ENCODE measurements at places on chromosomes 6 and 20.

DNA sequence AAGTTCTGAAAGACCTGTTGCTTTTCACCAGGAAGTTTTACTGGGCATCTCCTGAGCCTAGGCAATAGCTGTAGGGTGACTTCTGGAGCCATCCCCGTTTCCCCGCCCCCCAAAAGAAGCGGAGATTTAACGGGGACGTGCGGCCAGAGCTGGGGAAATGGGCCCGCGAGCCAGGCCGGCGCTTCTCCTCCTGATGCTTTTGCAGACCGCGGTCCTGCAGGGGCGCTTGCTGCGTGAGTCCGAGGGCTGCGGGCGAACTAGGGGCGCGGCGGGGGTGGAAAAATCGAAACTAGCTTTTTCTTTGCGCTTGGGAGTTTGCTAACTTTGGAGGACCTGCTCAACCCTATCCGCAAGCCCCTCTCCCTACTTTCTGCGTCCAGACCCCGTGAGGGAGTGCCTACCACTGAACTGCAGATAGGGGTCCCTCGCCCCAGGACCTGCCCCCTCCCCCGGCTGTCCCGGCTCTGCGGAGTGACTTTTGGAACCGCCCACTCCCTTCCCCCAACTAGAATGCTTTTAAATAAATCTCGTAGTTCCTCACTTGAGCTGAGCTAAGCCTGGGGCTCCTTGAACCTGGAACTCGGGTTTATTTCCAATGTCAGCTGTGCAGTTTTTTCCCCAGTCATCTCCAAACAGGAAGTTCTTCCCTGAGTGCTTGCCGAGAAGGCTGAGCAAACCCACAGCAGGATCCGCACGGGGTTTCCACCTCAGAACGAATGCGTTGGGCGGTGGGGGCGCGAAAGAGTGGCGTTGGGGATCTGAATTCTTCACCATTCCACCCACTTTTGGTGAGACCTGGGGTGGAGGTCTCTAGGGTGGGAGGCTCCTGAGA is at the start of gene HFE:
TSS of gene HFE (plus strand) at position 146 of the 832 bp plus-strand sequence. CDS start at position 158, 12 bp downstream.
- DNase-seq: peak; percentile 64

GRCh38 chr6:87714093-87714842 is 12.2 kb upstream of the AKIRIN2 start:
- no peak for DNase-seq

DNA sequence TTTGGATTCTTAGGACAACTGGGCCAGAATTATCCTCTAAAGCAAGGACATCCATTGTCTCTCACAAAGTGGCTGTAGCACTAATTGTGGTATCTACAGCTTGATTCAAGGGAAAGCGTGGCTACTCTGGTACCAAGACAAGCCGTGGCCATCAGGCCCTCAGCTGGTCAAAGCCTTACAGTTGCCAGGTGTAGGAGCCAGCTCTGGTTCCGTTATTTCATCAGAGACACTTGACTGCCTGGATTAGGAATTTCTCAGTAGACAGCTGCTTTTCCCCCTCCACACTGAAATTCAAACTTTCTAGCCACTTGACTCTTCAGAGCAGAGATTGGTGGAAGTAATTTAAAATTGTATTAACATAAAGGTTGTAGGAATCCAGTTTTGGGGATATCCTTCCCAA is 104.2 kb downstream of the ANKS1A start:
- DNase-seq: no peak

DNA sequence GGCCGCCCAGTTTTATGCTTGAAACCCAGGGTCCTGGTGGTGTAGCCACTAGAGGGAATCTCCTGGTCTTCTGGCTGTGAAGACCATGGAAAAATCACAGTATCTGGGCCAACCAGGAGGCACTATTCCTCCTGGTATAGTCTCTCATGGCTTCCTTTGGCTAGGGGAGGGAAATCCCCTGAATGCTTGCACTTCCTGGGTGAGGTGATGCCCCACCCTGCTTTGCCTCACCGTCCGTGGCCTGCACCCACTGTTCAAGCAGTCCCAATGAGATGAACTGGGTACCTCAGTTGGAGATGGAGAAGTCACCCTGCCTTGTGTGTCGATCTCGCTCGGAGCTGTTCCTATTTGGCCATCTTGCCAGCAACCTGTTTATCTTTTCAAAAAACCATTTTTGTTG is 10.1 kb upstream of the ZNF337 start:
- DNase-seq: no peak

GRCh38 chr6:129115471-129115870 is 232.5 kb downstream of the LAMA2 start:
- no peak for DNase-seq

- peak; percentile 85 for DNase-seq
Observed at GRCh38 chr6:85923013-85923430, 280.3 kb upstream of the SYNCRIP start.

- peak; percentile 21 for DNase-seq
Observed at GRCh38 chr20:54197621-54198604, 10.0 kb upstream of the PFDN4 start.

DNA sequence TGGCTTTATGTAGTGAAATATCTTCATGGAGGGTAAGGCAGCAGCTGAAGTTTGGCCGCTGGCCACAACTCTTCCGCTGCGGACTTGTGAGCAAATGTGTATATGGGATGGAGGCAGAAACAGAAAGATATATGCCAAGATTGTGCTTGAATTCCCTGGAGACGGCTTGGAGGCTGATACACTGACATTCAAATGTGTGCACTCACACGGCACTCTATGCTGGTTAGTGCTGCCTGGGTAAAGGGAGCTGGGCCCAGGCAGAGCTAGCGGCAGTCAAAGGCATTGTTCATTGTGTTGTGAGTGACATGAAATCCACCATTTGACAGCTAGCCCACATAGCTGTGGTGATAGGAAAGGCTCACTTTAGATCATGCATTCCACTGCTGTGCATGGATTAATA is 202.7 kb downstream of the CLIC5 start:
- DNase-seq: no peak

DNA sequence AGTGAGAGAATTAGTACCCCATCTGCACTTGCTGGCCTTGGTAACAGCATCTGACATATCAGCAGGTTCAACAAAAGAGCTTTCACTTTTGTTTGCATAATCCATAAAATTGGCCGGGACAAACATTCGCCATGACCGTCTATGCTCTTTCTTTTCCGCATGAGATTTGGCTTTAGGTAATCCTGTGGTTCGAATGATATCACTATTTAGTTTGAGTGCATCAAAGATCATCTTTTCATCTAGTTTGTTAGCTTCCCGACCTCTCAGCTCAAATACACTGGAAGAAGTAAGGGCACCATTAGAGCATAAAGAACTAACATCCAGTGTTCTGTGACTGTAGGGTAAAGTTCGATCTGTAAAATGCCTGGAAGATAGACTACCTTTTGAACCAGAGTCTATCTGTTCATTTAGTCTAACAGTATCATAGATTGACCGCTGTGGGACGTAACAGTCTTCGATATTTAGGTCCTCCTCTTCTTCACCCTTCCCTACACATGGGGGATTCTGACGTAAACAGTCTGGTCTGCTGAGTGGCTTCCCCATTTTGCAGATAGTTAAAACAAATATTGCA is 101.6 kb downstream of the DST start:
- DNase-seq: peak; percentile 84

GRCh38 chr20:33262658-33263065 is 20.4 kb upstream of the BPIFB1 start:
- DNase-seq: peak; percentile 55

DNA sequence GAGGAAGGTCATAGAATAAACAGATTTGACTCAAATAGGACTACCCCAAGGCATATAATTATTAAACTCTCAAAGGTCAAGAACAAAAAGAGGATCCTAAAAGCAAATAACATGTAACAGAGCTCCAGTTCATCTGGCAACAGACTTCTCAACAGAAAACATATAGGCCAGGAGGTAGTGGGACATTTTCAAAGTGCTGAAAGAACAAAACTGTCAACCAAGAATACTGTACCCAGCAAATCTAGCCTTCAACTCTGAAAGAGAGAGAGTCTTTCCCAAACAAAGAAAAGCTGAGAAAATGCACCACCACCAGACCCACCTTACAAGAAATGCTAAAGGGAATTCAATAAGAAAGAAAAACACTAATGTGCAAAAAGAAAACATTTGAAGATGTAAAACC is 11.9 kb downstream of the NQO2 start:
- peak; percentile 36 for DNase-seq

DNA sequence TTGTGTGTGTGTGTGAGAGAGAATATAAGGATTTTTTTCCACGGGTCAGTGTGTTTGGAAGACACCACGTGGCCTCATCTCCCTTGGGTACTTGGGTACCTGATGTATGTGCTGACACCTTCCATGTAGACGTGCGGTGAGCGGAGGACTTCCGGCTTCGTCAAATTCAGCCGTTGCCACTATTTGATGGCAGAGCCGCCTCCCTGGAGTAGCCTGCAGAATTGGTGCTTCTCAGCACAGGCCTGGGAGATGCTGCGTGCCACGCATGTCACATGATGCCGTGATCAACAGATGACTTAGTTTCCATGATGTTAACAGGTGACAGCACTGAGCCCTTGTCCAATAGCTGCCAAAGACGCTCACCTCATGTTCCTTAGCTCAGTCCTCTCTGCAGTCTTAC is 69.4 kb downstream of the CDH4 start:
- no peak for DNase-seq

DNA sequence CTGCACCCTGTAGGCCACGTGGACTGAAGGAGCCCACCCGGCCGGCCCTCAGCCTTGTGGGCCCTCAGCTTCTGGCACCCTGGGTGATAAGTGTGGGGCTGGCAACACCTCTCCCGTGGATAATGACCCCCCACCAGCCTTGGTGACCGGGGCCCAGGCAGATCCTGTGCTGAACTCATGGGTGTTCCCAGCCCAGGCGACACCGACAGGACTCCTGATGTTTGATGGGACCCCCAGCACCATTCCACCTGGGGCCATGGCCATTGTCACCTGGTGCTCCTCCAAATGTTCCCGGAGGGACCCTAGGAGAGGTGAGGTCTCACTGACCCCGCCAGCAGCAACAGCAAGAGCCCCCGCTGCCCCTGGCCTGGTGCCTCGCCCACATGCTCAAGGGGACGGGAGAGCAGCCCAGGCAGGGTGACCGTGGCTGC is 19.4 kb upstream of the FRMD1 start:
- no peak for DNase-seq
